ENCODE measurements at places on chromosomes 1 and 21.

DNA sequence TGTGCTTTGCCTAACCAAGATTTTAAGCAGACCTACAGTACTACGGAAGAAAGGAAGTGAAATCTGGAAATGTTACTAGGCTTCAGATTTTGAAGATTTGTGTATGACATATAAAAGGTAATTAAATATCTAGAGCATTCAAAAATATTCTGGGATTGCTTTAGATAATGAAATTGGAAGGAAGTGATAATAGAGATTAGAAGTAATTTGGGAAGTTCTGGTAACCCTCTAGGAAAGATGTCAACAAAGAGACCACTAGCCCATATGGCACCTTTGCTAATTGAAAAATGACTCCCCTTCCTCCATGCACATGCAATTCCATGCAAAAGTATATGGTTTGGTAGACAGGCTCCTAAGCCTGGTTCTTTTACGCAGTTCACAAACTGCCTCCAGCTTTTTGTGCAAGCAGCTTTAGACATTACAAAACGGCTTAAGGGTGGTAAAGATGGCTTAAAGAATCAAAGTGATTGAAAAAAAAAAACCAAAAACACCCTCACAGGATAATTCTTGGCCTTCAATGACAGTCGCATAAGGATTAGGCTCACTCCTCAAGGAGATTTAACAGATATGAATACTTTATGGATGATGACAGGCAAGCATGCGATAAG lies 81.8 kb downstream of the LRRC7 start:
- no peak for DNase-seq

GRCh38 chr21:38439957-38440356 lies 58.3 kb downstream of the ERG start:
- DNase-seq = no peak

DNA sequence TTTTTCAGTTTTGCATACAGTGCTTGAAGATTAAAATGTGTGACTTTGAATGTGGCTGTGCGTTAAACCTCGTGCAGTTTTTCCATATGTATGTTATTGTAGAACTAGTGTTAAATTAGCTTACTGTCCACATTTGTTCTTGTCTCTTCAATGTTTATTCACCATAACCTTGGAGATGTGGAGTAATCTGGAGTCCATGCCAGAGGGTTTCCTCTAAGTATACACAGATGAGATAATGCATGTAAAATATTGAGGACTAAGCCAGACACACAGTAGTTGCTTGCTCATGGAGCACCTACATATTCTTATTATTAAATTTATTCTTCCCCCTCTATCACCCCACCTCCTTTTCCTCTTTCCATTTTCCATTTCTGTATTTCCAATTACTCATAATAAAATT lies 7.7 kb upstream of the GIPC2 start:
- no peak for DNase-seq

- peak; percentile 15 for DNase-seq
Observed at GRCh38 chr1:37255136-37255795, 219.1 kb upstream of the ZC3H12A start.

- DNase-seq = no peak
Observed at GRCh38 chr1:98503771-98504170, 157.8 kb upstream of the SNX7 start.

DNA sequence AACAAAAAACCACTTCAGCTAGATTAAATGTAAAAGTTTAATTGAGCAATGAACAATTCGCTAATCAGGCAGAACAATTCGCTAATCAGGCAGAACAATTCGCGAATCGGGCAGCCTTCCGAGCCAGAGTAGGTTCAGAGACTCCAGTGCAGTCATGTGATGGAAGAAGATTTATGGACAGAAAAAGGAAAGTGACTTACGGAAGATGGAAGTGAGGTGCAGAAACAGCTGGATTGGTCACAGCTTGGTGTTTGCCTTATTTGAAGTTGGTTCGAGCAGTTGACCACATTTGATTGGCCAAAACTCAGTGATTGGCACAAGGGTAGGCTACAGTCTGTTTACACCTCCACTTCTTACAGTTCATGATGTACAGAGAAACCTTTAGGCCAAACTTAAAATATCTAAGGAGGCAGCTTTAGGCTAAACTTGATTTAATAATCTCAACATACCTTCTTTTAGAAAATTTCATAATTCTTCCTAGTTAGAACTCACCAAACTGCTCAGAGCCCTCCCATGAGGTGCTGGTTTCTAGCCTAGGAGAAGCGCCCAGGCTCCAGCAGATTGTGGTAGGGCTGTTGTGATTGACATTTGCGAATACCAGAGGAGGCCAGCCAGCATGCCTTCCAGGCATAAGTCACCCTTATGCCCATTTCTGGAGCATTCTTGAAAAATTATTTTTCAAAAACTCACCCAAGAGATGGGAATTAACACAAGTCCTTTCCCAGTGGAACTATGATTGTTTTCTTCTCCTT lies 22.8 kb upstream of the KCNC4 start:
- no peak for DNase-seq

DNA sequence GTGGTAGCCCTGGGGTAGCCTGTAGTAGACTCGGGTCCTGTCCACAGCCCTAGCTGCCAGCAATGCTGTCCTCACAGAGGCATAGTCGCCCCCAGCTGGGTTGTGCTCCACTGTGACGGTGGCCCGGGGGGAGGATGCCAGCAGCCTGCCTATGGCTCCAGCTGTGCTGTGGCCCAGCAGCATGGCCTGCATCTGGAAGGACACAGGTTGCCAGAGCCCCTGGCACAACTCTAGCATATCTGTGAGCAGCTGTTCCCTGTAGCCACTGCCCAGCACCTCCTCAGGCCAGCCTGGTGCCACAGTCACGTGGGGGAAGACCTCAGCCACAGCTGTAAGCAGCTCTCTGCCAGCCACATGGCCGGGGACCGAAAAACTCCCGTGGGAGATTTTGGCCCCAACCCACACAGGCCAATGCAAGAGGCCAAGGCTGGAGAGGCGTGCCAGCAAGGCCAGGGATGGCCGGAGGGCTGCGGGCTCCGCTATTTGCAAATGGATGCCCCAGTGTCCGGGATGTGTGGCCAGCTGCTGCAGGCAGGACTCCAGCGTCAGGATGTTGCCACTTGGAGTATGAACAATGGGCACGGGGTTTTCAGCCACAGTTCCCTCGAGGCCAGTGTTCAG lies 13.9 kb downstream of the FAM151A start:
- no peak for DNase-seq

DNA sequence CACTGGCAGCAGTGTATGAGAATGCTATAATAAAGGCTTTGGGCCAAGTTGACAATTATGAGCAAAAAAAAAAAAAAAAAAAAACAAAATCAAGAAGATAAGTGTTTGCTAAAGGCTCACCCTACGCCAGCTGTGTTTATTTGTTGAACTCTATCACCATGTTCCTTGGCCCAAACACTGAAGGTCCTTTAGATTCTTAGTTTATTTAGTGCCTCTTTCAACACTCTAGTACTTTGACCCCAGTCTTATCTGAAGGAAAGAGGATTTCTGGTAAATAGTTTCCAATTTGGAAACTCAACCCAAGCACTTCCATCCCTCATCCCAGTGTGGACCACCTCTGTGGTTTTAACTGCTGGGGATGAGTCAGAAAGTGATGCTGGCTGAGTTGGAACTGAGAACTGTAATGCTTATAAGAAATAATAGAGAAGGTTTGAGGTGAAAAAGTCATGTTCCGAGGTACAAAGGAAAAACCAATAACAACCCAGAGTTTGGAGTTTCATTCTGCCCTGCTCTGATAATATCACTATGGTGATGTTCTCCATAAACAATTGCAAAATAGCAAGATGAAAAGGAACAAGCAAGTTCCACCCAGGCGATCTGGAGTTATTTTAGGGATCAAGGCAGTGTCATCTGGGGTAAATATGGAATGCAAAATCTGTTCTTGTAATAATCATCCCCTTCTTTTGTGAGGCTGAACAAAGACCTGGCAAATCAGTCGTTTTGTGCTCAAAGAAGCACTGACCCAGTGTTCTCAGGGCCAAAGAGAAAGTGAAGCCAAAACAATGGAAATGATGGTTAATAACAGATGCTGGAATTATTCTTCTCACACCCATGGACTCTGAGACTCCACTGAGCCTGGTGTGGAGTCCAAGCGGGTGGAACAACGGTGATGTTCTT lies 19.7 kb upstream of the CAPZB start:
- DNase-seq = no peak

GRCh38 chr1:67332653-67333529 lies 25.2 kb downstream of the IL12RB2 start:
- no peak for DNase-seq

DNA sequence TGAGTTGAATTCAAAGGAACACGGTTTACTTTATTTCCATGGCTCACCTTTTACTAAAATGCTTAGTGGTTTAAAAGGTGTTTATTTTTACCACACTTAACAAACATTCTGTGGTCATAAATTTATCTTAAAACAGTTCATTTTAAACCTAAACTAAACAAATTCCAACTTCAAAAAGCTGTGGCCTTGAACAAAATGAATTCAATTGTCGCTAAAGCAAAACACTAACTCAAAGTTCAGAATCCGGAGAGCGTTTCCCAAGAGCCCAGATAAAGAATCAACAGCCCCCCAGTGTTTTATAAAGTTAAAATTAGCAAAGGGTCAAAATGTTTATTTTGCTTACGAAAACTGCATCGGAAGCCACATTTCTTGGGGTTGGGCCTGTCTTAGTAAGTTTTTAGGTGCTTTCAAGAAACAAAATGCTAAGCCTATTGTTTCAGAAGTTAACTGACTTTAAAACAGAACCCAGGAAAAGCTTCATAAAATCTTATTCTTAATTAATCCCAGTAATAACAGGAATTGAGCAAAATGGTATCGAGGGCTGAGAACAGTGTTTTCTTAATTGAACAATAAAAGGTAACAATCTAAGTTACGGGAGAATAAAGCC lies 1.3 kb downstream of the PUM1 start:
- DNase-seq = no peak

DNA sequence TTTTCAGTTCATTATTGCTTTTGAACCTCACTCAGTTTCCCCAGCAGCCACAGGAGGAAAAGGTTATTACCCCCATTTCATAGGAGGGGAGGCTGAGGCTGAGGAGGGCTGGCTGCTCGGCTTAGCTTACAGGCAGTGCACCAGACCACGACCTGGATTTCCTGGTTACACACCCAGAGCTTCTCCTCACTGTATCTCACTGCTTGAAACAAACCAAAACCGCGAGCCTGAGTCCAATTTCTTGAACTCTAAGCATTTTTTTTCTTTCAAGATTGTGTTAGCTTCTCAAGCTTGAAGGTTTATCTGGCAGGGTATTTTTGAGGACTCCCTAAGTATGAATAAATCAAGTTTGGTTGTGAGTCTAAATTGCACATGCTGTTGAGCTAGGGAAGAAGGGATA lies 188.9 kb upstream of the EDN2 start:
- DNase-seq = no peak

GRCh38 chr1:88022516-88022915 lies 661.6 kb upstream of the PKN2 start:
- no peak for DNase-seq

GRCh38 chr1:233140974-233141373 lies 154.6 kb downstream of the PCNX2 start:
- DNase-seq = no peak

GRCh38 chr1:58618303-58618702 lies 41.3 kb upstream of the TACSTD2 start:
- no peak for DNase-seq

GRCh38 chr21:45507888-45508508 lies 34.2 kb downstream of the SLC19A1 start:
- no peak for DNase-seq

- DNase-seq = no peak
Observed at GRCh38 chr1:167099851-167100250, 6.0 kb downstream of the STYXL2 start.

DNA sequence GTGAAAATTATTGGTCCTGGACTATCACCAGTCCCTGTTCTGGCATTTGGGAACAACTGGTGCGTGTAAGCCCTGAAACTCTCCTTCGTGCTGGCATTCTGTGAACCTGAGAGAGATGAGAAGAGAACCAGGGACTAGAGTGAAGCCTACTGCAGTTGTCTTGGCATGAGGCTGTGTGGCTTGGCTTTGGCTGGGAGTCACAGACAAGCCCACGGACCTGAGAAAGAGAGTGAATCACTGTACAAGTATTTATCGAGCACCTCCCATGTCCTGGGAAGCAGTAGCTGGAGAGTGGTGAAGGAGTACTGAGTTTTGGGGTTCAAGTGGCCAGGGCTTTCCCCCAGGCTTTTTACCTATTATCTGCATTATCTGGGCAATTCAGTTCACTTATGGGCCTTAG lies 63.3 kb downstream of the FGGY start:
- no peak for DNase-seq

- no peak for DNase-seq
Observed at GRCh38 chr1:174746024-174746808, 253.5 kb upstream of the CACYBP start.

DNA sequence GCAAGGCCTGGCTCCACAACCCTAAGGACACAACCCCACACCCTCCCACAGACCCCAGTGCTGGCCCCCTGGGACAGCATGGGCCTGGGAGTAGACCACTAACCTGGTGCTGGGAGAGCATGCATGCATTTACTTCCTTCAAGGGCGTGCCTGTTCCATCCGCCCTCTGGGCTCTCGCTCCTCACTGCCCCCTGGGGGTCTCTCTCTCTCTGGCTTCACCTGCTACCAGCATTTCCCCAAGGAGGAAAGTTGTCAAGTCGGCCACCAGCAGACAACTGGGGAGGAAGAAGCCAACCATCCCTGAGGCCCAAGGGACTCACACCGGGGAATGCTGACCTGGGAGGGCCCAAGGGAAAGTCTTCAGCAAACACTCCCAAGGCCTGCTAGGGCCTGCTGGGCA lies 6.5 kb downstream of the LRP8 start:
- DNase-seq = no peak

GRCh38 chr1:3625151-3625907 lies 514 bp downstream of the TPRG1L start:
- no peak for DNase-seq

GRCh38 chr1:7366955-7367665 lies 404.0 kb upstream of the VAMP3 start:
- DNase-seq = no peak

DNA sequence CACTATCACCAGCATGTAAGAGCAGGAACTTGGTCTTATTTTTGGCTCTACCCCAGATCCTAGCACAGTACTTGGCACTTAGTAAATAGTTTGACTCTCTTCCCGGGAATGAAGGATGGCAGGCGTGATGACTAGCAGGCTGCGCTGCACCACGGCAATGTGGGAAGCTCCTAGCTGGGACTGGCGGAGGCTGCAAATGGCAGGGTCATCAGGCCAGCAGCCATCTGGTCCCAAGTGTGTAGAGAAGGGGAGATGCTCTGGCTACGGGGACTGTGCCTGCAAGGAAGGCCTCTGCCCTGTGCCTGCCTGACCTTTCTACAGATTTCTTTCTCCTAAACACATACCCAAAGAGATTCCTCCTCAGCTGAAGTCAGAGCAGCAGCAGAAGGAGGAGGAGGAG lies 95.0 kb downstream of the KCND3 start:
- DNase-seq = no peak

DNA sequence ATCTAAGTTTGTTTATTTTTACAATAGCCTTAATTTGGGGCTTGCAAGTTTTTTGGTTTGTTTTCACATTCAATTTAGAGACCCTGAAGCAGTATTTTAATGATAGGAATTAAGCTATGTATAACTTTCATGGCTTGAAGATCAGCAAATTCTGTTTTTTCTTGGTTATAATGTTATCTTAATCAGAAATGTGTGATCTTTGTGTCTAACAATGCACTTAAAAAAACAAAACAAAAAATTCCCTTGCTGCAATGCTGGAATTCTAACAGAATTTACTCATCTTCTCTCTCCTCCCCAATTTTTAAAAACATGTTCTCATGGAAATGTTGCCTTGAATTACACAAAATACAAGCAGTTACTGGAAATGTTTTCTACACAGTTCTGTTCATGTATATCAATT lies 113.1 kb downstream of the OLFML2B start:
- DNase-seq = no peak

GRCh38 chr1:165364568-165365133 lies 8.1 kb upstream of the LMX1A start:
- DNase-seq = no peak

- DNase-seq = no peak
Observed at GRCh38 chr1:41239988-41240610, 2.0 kb downstream of the SCMH1 start.

Data from amygdala (tissue), 56 donors.